ENCODE measurements at places on chromosomes 1 and 21.

DNA sequence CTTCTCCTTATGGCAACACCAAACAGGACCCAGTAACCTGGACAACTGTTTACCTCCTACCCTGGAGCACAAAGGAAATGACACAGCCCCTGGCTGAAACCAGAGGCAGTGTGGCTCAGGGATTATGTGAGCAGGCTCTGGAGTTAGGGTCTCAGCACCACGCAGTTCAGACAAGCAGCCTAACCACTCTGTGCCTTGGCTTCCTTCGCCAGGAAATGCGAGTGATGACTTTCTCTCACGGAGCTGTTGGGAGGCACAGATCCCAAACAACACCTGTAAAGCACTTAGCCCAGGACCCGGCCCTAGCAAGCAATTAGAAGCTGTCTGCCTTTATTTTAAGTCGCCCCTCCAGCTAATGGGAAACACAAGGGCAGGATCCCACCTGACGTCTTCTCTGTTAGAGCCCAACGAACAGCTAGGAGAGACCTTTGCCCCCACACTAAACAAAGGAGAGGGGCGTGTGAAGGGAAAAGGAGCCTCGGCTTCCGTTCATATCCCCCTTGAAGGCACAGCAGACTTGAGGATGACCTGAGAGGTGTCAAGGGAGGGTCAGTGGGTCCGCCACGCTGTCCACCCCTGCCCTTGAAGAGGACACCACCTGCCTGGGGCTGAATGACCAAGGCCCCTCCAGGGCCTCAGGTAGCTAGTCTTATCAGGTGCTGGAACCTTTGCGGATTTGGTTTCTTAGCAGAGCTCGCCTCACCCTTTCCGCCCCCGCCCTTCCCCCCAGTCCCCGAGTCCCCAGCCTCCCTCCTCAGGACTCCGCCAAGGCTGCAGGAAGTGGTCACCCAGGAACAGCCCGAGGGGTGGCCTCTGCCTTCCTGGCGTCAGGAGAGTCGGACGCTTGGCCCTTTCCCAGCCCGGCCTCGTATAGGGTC, 860 bp downstream of the TMEM63A start:
- no peak for DNase-seq

DNA sequence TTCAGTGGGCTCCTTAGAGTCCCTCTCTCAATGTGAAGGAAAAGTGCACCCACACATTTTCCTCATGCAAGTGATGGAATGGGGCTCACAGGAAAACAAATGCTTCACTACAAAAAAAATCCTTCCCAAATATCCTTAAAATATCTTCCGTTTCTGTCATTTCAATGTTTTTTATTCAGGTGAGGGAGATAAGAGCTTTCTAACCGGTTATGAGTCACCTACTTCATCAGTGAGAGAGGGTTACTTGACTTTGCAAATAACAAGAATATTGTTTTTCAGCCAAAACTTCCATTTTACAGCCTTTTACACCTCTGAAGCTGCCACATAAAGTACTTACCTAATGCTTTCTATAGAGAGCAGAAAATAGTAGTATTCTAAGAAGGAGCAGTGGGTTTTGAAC, 98.3 kb upstream of the CD55 start:
- DNase-seq, result no peak

DNA sequence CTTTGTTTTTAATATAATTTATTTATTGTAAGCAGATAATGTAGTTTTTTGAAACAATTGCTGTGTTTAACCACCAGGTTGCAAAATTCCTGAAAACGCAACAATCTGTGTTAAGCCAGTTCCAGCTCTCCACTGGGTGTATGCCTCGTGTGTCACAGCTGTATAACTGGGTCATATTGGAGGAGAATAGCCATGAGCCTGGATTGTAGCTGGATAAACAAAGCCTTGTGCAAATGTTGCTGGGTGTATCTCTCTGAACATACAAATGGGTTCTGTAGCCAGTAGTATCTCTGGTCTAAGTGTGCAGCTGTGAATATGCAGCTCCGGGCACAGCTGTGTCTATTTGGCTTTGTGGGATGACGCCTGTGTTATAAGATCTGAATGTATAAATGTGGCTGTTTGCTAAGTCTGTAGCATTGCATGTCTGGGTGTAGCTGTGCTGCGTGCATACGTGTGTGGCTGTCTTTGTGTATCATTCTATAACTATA, 2.8 kb downstream of the TCEA3 start:
- DNase-seq, result no peak

GRCh38 chr1:244821134-244821533, 14.3 kb upstream of the COX20 start:
- DNase-seq, result no peak

Data from stimulated activated CD8-positive, alpha-beta memory T cell treated with anti-CD3 and anti-CD28 coated beads, Interleukin-2, amount 100 ng/mL, for 1 hour (primary cell).